ENCODE measurements at places on chromosomes 1 and 21.

GRCh38 chr1:78334952-78335351, 155.8 kb upstream of the PTGFR start:
- DNase-seq, result no peak

GRCh38 chr1:206717674-206717989, 32.9 kb downstream of the MAPKAPK2 start:
- no peak for DNase-seq

GRCh38 chr1:34681480-34682451, 73.1 kb upstream of the GJB5 start:
- peak; percentile 50 for DNase-seq

DNA sequence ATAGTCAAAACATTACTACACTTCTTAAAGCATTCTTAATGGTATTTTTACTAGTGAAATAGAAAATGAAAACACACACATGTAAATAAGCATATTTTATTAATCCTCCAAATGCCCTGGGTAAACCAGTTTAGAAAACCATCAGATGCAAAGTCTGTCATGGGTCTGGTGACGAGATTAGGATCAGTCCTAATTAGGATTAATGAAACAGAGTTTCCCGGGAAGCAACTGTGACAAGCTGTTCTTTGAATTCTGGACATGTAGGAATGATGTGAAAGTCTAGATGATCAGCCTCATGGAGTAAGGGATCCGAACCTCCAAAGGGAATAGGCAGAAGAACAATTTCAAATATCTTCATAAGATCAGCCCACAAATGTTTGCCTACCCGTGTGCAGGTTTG, 250.2 kb downstream of the KIF26B start:
- DNase-seq, result no peak

DNA sequence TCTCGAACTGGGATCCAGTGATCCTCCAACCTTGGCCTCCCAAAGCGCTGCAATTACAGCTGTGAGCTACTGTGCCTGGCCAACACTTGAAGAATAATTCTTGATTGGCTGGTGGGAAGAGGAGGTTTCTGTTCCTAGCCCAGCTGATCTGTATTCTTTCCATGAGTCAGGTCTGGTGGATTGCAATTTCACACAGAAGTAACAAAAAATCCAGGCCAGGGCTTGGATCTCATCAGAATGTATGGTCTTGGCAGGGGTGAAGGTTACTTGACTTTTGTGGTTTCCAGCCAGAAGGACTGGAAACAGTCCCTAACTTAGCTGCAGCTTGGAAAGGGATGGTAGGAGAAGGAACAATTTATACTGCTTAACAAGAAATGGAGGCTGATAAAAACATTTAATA, 5.1 kb upstream of the HP1BP3 start:
- DNase-seq, result no peak

- DNase-seq, result no peak
Measured at GRCh38 chr1:175376194-175376593, 183.6 kb upstream of the KIAA0040 start.

DNA sequence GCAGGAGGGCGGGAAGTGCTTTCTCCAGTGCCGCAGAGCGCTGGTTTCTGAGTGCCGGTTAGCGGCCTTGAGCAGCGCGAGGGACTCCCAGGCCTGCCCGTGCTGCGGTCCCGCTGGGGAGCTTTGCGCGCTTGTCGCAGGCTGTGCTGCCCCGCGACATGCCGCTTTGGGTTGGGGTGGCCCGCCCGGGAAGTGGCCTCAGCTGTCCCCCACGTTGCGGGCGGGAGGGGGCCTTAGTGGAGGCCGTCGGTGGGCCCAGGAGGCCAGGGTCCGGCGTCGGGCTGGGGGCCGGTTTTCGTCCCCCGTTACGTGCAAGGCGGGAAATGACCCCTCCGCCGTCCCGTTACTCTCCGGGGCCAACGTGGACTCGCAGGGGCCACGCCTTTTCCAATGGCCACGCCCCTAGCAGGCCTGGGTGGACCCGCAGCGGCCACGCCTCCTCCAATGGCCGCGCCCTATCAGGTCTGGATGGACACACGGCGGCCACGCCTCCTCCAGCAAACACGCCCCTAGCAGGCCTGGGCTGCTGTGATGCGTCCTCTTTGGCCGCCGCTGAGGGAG, 977 bp upstream of the C1orf174 start:
- DNase-seq, result peak; percentile 30

- DNase-seq, result no peak
Measured at GRCh38 chr1:211894312-211894711, 63.7 kb upstream of the LPGAT1 start.

GRCh38 chr1:73040811-73041210, 758.5 kb upstream of the NEGR1 start:
- no peak for DNase-seq

GRCh38 chr1:92356956-92357355, 58.1 kb downstream of the RPAP2 start:
- DNase-seq, result no peak

DNA sequence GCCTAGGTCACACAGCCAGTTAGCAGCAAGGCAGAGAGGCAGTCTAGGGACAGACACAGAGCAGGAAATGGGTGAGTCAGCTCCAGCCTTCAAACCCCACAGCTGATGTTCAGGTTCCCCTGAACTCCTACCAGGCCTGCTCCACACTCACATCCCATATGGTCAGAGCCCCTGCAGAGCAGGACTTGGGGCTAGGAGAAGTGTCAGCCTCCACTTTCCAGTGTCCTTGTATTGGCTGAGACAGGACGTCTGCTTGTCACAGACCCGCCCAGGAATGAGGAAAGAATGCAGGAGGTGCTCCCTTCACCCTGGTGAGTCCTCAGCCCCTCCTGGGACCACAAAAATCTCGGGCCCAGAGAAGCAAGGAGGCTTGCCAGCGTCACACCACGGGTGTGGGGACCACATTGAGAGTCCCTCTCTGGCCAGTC, 92.5 kb downstream of the LACTBL1 start:
- no peak for DNase-seq

- DNase-seq, result no peak
Measured at GRCh38 chr1:93033785-93034184, 45.3 kb upstream of the MTF2 start.

DNA sequence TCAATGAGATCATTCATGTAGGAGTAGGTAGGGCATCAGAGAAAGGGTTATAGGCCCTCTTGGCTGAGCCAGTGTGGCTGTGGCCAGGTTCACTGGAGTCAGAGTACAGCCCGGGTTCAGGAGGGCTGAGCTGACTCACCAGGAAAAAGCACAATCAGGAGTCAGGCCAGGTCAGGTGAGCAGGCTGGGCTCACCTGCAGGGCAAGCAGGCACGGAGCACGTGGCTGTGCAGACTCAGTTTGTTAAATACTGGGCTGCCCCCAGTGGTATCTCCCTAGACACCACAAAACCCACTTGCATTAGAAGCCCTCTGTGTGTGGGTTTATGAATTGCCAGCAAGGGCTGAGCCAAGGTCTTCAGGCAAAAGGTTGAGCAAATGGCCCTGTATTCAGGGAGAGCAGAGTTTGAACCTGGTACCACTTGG, 122.1 kb upstream of the SERBP1 start:
- no peak for DNase-seq

DNA sequence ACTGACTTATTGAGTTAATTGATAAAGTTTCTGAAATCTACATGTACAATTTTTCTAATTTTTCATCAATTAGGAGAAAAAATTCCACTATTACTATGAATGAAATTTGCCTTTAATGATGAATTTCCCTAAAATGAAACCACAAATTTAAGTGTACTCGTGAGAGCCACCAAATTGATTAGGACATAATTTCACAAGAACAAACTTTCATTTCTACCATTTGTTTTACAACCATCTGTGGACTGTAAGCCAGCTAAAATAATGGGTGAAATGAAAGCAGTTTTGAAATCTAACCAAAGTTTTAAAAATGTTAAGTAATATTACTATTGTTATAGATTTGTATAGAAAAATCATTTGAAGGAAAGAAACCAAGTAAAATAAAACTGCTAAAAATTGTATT, 41.8 kb downstream of the AGL start:
- DNase-seq, result no peak

- no peak for DNase-seq
Measured at GRCh38 chr1:94259635-94260289, 22.4 kb upstream of the ARHGAP29 start.

GRCh38 chr1:184223216-184223615, 163.6 kb upstream of the C1orf21 start:
- no peak for DNase-seq

GRCh38 chr21:18244671-18245463, at the start of gene CHODL:
CHODL (plus strand) TSS chr21:18244833; CDS start chr21:18245224, 391 bp downstream.
- DNase-seq, result no peak

GRCh38 chr21:42638266-42638863, 15.1 kb upstream of the PDE9A start:
- DNase-seq, result no peak

GRCh38 chr1:180179162-180179957, 24.7 kb downstream of the QSOX1 start:
- DNase-seq, result no peak

- no peak for DNase-seq
Measured at GRCh38 chr21:33543505-33544129, 779 bp downstream of the SON start.

DNA sequence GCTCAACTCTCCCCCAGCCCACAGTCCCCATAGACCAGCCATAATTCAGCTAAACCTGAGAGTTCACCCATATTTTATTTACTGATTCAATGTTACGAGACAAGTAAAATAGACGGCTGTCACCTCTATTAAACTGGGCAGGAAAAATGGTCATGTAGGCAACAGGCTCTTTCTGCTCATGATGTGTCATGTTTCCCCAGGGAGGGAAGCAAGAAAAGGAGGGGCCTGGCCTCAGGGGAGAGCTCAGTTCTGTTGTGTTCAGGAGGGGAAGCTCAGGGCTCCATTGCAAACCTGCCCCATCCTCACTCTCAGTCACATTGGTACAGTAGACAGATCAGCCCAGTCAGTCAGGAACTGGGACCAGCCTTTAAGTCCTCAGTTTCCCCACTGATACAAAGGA, 12.8 kb downstream of the GRIK3 start:
- DNase-seq, result no peak

DNA sequence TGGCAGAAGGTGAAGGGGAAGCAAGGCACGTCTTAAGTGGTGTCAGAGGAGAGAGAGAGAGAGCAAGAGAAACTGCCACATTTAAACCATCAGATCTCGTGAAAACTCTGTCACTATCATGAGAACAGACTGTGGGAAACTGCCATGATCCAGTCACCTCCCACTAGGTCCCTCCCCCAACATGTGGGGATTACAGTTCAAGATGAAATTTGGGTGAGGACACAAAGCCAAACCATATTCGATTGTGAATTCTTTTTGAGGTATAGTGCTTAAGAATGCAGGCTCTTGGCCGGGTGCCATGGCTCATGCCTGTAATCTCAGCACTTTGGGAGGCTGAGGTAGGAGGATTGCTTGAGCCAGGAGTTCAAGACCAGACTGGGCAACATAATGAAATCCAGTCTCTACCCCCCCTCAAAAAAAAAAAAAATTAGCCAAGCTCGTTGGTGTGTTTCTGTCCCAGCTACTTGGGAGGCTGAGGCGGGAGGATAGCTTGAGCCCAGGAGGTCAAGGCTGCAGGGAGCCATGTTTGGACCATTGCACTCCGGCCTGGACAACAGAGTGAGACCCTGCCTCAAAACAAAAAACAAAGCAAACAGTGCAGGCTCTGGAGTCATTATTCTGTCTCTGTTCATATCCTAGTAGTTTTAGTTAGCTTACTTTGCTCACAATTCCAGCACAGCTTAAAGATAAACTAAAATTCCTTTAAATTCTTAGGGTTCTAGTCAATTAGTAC, 6.0 kb downstream of the ZCCHC17 start:
- DNase-seq, result no peak

DNA sequence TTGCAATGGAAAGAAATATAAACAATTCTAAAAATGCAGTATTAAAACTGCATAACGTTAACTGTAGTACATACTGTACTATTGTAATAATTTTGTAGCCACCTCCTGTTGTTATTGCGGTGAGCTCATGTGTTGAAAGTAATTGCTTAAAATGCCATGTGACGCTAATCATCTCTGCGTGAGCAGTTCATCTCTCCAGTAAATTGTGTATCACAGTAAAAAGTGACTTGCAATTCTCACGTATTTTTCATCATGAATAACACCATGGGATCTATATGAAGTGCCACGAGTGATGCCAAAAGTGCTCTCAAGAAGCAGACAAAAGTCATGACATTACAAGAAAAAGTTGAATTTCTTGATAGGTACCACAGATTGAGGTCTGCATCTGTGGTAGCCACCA, 82.4 kb upstream of the CYYR1 start:
- no peak for DNase-seq

DNA sequence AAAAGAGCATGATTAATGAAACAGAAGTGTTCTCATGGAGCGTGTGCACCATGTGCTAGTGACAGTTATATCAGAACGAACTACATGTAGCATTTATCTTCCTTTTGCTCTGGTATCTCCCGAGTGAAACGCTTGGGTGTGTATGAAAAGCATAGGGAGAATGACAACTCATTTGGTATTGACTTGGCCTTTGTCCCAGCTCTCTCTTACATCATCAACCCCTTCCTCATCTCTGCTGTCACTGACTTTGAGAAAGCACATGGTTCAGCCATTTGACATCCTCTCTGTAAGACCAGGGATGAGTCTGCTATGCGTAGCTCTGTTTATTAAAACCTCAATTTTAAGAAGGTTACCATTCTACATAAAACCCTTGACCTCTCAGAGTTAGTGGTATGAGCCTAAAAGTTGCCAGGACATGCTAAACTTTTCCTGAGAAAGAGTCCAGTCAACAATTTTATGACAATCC, 201.0 kb downstream of the NRIP1 start:
- DNase-seq, result no peak

DNA sequence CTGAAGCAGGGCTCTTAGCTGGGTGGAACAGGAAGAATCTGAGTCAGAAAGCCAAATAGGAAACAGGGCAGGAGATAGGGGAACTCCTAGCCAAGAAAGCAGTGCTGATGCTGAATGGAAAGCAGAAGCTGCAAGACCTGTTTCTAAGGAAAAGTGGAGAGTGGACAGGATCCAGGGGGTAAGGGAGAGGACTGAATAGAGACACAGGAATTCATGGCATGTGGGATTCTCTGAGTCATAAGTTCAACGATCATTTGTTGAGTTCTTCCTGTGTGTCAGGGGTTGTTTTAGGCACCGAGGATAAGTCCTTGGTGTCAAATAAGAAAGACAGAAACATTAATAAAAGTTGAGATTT, 153.8 kb upstream of the FGGY start:
- no peak for DNase-seq

GRCh38 chr1:41404308-41404761, 43.1 kb downstream of the FOXO6 start:
- DNase-seq, result peak; percentile 87

- peak; percentile 47 for DNase-seq
Measured at GRCh38 chr1:99849413-99849743, 783 bp upstream of the AGL start.

- DNase-seq, result peak; percentile 17
Measured at GRCh38 chr21:26717146-26717739, 128.0 kb downstream of the ADAMTS1 start.

- no peak for DNase-seq
Measured at GRCh38 chr21:38376235-38376634, 119.4 kb downstream of the KCNJ15 start.
